Calu3 (cell line): ENCODE measurements at places on chromosomes 12 and 14.

GRCh38 chr12:124808272-124808671 lies 55.4 kb downstream of the SCARB1 start:
- DNase-seq = no peak

DNA sequence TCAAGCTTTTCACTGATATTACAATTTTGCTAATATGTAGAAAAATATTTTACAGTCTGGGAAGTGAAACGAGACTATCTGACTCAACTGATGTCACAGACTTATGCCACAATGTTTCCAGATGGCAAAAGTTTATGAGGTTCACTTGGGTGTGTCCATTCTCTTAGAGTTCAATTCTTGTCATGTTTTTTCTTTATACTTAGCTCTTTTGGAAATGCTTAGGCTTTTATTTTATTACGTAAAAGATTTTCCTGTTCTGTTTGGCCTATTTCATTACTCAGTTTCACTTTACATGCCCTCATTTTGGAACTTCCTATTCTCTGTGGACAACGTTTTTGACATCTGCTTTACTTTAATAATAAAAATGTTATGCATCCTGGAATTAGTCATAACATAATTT lies 2.1 kb upstream of the PDZRN4 start:
- DNase-seq = no peak

GRCh38 chr12:48442179-48442847 lies 30.0 kb upstream of the ANP32D start:
- DNase-seq = no peak

DNA sequence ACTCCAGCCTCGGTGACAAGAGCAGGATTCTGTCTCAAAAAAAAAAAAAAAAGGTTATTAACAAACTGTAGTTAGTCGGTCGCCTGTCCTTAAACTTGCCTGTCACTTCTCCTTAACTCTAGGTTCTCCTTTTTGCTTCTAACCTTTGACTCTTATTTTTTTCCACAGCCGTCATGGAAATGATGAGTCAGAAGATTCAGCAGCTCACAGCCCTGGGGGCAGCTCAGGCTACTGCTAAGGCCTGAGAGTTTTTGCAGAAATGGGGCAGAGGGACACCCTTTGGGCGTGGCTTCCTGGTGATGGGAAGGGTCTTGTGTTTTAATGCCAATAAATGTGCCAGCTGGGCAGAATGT lies 418 bp upstream of the MYG1 start:
- peak; percentile 6 for DNase-seq

GRCh38 chr12:82555699-82556098 lies 131.0 kb upstream of the TMTC2 start:
- no peak for DNase-seq

DNA sequence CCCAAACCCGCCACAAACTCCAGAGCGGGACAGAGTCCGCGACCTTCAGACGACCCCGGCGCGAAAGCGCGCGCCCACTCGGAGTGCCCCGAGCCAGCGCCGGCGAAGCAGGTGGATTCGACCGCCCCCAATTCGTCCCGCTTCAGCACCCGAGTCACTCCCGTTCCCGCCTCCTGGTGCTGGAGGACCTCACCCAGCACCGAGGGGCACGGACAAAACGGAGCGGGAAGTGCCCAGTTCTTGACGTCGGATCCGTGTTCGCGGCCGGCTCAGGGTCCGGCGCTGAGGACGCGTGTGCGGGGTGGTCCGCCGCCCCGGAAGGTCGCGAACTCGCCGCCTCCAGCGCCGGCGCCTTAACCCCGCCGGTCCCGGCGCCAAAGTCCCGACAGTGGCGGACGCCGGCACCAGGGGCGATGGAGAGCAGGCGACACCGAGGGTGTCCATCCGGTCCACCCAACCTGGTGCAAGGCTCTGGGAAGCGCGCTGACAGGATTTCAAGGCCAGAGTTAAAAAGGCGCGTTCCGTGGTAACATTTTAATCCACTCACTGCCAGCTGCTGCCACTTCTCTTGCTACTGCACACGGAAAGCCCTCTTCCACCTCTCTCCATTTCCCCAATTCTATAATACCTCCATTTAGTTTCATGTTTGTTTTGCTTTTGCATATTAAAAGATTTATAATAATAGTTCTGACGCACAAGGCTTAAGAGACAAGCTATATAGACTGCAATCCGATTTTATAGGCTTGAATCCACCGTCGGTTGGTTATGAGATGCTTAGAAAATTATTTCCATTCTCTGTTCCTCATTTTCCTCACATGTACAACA lies 240.0 kb upstream of the CPNE8 start:
- DNase-seq = no peak

DNA sequence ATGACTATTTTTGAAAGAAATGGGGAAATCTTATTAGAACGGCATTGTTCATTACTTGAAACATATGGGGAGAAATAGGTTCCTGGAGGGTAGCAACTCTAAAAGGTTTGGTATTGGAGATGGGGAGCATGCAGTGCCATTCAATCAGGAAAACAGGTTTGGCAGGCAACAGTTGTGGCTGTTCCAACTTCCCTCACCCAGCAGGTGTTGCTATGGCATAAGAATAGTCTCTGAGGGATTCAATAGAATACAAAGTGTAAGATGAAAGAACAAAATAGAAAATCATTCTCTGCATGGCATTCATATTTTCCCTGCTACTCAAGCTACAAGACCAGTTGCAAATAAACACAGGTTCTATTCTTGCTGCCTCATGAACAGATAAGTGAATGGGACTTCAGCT lies 393.3 kb upstream of the RPL10L start:
- DNase-seq = peak; percentile 8

- peak; percentile 90 for DNase-seq
Measured at GRCh38 chr14:102063109-102063807, 23.6 kb downstream of the HSP90AA1 start.

- no peak for DNase-seq
Measured at GRCh38 chr12:50268482-50268881, 14.8 kb downstream of the LIMA1 start.

DNA sequence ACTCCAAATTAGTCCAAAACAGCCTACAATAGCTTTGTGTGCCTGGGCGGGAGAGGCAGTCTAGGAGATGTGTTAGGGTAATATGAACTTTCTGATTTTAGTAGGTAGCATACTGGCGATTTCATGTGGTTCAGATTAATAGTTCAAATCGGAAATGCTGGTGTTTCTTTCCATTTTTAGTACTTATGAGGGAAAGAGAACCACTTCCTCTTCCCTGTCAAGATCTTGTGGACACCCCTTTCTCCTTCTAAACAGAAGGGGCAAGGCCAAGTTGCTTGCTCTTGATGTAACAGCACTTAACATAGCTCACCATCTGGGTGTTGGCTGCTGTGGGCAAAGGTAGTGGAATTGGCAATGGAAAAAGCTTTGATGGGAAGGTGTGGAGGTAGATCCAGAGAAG lies 32.2 kb upstream of the IGF1 start:
- no peak for DNase-seq

- DNase-seq = no peak
Measured at GRCh38 chr12:90074086-90074485, 365.4 kb upstream of the ATP2B1 start.

DNA sequence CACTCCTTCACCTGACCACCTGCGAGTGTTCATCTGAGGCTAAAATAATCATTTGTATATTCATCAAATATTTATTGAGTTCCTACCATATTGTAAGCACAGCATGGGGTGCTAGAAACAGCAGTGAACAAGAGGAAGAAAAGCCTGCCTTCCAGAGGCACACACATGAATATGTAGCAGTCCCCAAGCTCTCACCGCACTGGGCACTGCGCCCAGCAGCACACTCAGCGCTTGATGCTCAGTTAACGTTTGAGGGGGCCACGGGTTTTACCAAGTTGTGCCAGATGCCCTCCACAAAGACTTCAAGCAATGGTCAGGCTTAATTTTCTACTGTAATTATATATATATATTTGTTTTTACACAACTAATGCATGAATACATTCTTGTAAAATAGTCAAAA lies 52.0 kb downstream of the HELB start:
- DNase-seq = no peak

- no peak for DNase-seq
Measured at GRCh38 chr12:3753544-3754284, 805 bp upstream of the CRACR2A start.

DNA sequence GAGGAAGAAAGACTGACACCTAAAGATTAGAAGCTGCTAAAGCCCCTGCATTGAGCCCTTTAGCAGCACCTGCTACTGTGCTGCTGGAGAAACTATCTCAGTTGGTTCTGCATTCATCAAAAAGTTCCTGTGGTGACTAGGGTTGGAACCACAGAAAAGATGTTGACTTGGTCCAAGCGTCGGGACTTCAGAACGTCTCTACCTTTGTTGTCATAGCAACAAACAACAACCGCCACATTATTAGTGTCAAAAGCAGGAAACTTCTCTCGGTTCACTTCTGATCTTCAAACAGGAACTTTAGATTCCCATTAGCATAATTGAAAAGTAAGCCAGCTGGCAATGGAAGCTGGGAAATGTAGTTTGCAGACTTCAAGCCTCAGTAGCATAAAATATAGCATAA lies 368.0 kb downstream of the SEC23A start:
- DNase-seq = no peak

- no peak for DNase-seq
Measured at GRCh38 chr12:131803961-131804521, 24.2 kb upstream of the MMP17 start.

DNA sequence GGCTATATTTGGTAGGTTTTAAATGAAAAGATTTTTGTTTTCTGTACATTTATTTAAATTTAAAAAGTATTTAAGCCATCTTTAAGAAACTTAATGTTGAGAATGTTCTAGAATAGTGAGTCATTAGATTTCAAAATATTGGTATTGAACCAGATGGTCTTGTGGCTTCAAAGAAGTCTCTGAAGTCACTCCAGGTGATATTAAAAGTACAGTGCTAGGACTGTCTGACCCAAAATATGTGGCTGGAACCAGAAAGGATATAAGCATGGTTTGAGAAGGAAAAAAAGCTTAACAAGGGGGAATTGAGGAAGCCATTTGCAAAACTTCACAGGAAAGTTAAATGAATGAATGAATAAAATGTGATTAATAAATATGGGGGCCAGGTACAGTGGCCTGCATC lies 28.7 kb upstream of the MDM2 start:
- no peak for DNase-seq

DNA sequence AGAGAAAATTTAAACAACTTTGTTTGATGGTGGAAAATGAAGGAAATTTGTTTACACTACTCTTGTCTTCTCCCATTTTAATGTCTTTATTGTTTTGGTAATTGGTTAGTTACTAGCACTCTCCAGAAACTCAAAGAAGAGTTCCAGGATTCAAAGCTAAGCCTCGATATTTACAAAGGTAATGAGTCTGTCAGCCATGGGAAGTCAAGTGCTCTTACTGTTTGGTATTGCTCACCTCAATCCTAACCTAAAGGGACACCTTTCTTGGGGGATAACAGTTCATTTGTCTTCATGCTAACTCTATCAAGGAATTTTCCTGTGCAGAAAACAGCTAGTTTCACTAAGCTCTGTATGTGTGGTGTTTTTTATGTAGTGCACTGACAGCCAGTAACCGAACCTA lies 222.9 kb upstream of the LMO3 start:
- DNase-seq = no peak

- peak; percentile 2 for DNase-seq
Measured at GRCh38 chr14:58638231-58639197, 752 bp downstream of the DACT1 start.

GRCh38 chr12:60290532-60290931 lies 694.7 kb downstream of the SLC16A7 start:
- DNase-seq = no peak

- no peak for DNase-seq
Measured at GRCh38 chr12:47394070-47394469, 311.8 kb downstream of the RPAP3 start.
